ENCODE measurements at places on chromosomes 13 and 19.

GRCh38 chr13:46544208-46544607 is 8.8 kb upstream of the LRCH1 start:
- no peaks in the 10 kb centered on the region for H3K36me3 ChIP-seq
- H3K27ac ChIP-seq, result no peak overlapping the region
- no peaks in the 10 kb centered on the region for H3K4me1 ChIP-seq
- DNase-seq, result no peak
- H3K4me3 ChIP-seq, result no peak overlapping the region
- no peaks in the 10 kb centered on the region for H3K27me3 ChIP-seq

DNA sequence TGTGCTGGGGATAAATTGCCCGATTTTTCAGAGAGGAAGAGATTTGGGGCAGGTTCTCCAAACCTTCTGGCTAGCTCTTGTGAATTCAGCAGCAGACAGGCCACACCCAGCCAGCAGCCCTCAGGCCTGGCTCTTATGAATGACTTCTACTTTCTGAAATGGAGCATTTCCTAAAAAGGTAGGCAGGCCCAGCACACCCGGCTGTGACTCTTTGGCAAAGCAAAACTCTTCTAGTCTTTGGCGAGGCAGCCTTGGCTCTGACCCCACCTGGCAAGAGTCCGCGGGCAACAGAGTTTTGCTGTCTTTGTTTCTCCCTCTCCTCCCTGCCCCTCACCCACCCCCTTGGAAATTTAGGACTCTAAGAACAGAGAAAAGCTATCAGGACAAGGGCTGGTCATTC is 221.2 kb downstream of the ZNF536 start:
- H3K36me3 ChIP-seq, result no peaks in the 10 kb centered on the region
- H3K27me3 ChIP-seq, result peaks cover 11% of the 10 kb centered on the region
- no peaks in the 10 kb centered on the region for H3K4me1 ChIP-seq
- H3K4me3 ChIP-seq, result no peak overlapping the region
- H3K27ac ChIP-seq, result no peak overlapping the region
- no peak for DNase-seq

GRCh38 chr13:74187564-74187963 is 53.4 kb upstream of the KLF12 start:
- no peaks in the 10 kb centered on the region for H3K36me3 ChIP-seq
- no peak overlapping the region for H3K27ac ChIP-seq
- H3K4me3 ChIP-seq, result no peak overlapping the region
- no peaks in the 10 kb centered on the region for H3K27me3 ChIP-seq
- peak; percentile 4 for DNase-seq
- H3K4me1 ChIP-seq, result no peaks in the 10 kb centered on the region

DNA sequence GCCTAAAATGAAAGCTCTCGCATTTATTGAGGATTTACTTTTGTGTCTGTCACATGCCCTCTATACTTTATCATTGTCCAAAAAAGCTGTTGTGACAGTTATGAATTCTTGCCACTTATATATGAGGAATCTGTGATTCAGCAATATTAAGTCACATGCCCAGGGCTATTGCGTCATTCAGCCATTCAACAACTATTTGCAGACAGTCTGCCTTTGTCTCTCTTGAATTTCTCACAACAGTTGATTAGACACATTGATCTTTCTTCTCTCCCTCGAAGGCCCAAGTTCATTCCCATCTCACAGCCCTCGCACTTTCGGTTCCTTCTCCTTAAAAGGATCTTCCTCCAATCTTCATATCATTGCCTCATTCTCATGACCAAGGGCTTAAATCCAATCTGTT is 342.6 kb downstream of the MZT1 start:
- H3K4me1 ChIP-seq, result no peaks in the 10 kb centered on the region
- no peaks in the 10 kb centered on the region for H3K27me3 ChIP-seq
- H3K4me3 ChIP-seq, result no peak overlapping the region
- no peaks in the 10 kb centered on the region for H3K36me3 ChIP-seq

GRCh38 chr19:40690050-40690692 is at the start of gene NUMBL:
Gene NUMBL, minus strand, starts transcription at chr19:40690651. Its CDS starts 168 bp downstream, at chr19:40690483.
- H3K27ac ChIP-seq, result peak within 1 kb of the TSS; percentile 81
- no peaks in the 10 kb centered on the region for H3K27me3 ChIP-seq
- H3K36me3 ChIP-seq, result no peaks in the 10 kb centered on the region
- DNase-seq, result no peak
- peaks cover 9% of the 10 kb centered on the region for H3K4me1 ChIP-seq
- peak within 1 kb of the TSS; percentile 58 for H3K4me3 ChIP-seq

DNA sequence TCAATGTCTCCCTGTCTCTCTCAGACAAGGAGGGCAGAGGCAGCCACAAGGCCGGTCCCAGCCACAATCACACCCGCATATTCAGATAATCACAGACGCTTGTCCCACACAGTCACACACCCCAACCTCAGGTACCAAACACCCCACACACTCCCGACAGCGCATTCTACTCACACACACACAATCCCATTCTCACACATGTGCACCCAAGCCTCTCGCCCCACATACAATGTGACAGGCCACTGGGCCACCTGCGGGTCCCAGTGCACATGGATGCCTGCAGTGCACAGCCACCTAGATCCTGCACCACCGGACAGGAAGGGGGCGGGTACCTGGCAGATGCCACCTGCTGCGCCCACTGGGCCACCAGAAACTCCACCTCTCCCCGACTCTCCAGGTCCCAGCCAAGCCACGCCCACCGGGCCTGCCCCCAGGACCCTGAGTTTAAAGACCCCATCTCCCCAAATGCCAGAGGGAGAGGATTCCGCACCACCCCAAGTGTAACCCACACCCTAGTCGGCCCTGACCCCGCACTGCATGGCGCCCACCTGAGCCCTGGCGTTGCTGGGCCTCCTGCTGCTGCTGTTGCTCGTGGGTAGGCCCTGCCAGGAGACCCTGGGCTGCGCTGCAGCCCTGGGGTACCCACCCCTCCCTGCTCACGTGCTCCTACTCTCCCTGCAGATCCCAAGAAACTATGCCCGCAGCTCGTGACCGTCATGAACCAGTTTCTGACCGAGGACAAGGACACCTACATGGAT is 10.6 kb downstream of the SCGB2B2 start:
- no peaks in the 10 kb centered on the region for H3K36me3 ChIP-seq
- H3K4me3 ChIP-seq, result no peak overlapping the region
- H3K27me3 ChIP-seq, result no peaks in the 10 kb centered on the region
- H3K4me1 ChIP-seq, result peaks cover 3% of the 10 kb centered on the region

GRCh38 chr13:79522583-79522982 is 41.6 kb downstream of the NDFIP2 start:
- H3K36me3 ChIP-seq, result no peaks in the 10 kb centered on the region
- no peak for DNase-seq
- no peak overlapping the region for H3K27ac ChIP-seq
- no peaks in the 10 kb centered on the region for H3K4me1 ChIP-seq
- no peaks in the 10 kb centered on the region for H3K27me3 ChIP-seq
- no peak overlapping the region for H3K4me3 ChIP-seq

GRCh38 chr19:48560095-48560530 is 8.1 kb downstream of the SULT2B1 start:
- H3K27me3 ChIP-seq, result no peaks in the 10 kb centered on the region
- 0 out of 2 replicates have a peak overlapping the region, but pooled peaks have one; percentile 8 for H3K27ac ChIP-seq
- no peaks in the 10 kb centered on the region for H3K36me3 ChIP-seq
- H3K4me3 ChIP-seq, result no peak overlapping the region
- DNase-seq, result no peak

- H3K36me3 ChIP-seq, result no peaks in the 10 kb centered on the region
- no peaks in the 10 kb centered on the region for H3K4me1 ChIP-seq
- H3K27ac ChIP-seq, result no peak overlapping the region
- no peak for DNase-seq
- no peaks in the 10 kb centered on the region for H3K27me3 ChIP-seq
Observed at GRCh38 chr13:29856426-29856825, 6.0 kb upstream of the UBL3 start.

DNA sequence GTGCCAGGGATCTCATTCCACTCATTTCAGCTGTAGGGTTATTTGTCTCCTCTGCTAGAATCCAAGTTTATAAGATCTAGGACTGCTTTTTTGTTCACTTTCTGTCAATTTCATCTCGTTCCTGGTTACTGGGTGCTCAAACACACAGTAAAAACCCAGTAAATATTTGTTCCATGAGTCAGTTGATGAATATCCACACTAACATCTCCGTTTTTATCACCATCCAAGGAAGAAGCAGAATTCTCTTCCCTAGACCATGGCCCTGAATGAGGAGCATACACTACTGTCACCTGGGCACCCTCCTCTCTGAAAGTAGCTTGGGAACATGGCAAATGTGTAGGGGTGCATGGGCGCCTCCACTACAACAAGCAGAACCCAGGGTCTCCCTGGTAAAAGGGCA is 390.8 kb downstream of the FOXO1 start:
- no peak for DNase-seq
- H3K36me3 ChIP-seq, result no peaks in the 10 kb centered on the region
- no peaks in the 10 kb centered on the region for H3K27me3 ChIP-seq

DNA sequence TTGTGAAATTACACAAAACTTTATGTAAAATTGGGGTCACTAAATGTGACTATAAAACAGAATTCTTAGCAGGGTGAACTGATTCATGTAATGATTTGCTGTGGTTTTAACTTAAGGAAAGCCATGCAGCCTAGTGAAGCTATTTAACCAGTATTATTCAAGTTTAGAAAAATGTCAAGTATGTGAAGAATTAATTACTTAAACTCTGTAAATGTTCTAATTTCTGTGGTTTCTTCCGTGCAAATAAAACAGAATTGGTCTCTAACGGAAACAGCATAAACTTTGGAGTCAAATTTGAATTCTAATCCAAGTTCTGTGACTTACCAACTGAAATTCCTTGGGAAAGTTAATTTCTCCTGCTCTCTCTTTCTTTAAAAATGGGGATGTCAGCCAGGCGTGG is 13.3 kb downstream of the CDC16 start:
- DNase-seq, result no peak
- peaks cover 40% of the 10 kb centered on the region for H3K36me3 ChIP-seq
- H3K27ac ChIP-seq, result no peak overlapping the region
- no peaks in the 10 kb centered on the region for H3K4me1 ChIP-seq
- no peak overlapping the region for H3K4me3 ChIP-seq

- no peaks in the 10 kb centered on the region for H3K27me3 ChIP-seq
- H3K4me1 ChIP-seq, result no peaks in the 10 kb centered on the region
- H3K4me3 ChIP-seq, result no peak overlapping the region
- peaks cover 6% of the 10 kb centered on the region for H3K36me3 ChIP-seq
- DNase-seq, result no peak
- H3K27ac ChIP-seq, result no peak overlapping the region
Observed at GRCh38 chr19:32437096-32437495, 31.5 kb downstream of the DPY19L3 start.

- no peaks in the 10 kb centered on the region for H3K27me3 ChIP-seq
- H3K4me3 ChIP-seq, result no peak overlapping the region
- no peak for DNase-seq
- no peaks in the 10 kb centered on the region for H3K36me3 ChIP-seq
- no peak overlapping the region for H3K27ac ChIP-seq
- H3K4me1 ChIP-seq, result no peaks in the 10 kb centered on the region
Observed at GRCh38 chr13:88022431-88023208, 351.4 kb downstream of the SLITRK5 start.

- H3K27ac ChIP-seq, result no peak overlapping the region
- H3K36me3 ChIP-seq, result no peaks in the 10 kb centered on the region
Observed at GRCh38 chr19:50482271-50482855, 5.7 kb upstream of the GARIN5A start.

DNA sequence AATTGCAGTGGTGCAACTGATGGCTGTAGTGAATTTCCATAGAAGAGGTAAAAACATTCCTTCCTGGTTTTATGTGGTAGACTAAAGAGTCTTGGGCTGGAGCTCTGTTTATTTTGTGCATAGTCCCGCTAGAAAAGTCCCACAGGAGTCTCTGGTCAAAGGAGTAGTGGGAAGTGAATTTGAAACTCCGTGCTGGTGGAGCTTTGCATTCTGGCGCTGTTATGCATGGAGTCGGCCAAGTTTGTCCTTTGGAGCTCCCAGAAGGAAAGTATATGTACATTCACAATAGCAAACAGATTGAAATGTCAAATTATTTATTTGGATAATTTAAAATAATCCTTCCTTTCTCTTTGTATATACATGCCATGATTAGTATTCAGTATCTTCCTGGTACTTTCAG is 296.5 kb downstream of the LMO7 start:
- H3K4me3 ChIP-seq, result no peak overlapping the region
- no peak for DNase-seq
- no peaks in the 10 kb centered on the region for H3K4me1 ChIP-seq
- H3K27ac ChIP-seq, result no peak overlapping the region
- no peaks in the 10 kb centered on the region for H3K27me3 ChIP-seq
- no peaks in the 10 kb centered on the region for H3K36me3 ChIP-seq

- H3K27me3 ChIP-seq, result no peaks in the 10 kb centered on the region
- no peak for DNase-seq
- no peak overlapping the region for H3K4me3 ChIP-seq
- H3K4me1 ChIP-seq, result no peaks in the 10 kb centered on the region
Observed at GRCh38 chr13:51063909-51064308, 47.2 kb downstream of the C13orf42 start.

- no peak overlapping the region for H3K27ac ChIP-seq
- no peaks in the 10 kb centered on the region for H3K4me1 ChIP-seq
- no peak overlapping the region for H3K4me3 ChIP-seq
- no peaks in the 10 kb centered on the region for H3K36me3 ChIP-seq
- H3K27me3 ChIP-seq, result no peaks in the 10 kb centered on the region
Observed at GRCh38 chr19:49468746-49469447, 5.1 kb upstream of the FLT3LG start.

DNA sequence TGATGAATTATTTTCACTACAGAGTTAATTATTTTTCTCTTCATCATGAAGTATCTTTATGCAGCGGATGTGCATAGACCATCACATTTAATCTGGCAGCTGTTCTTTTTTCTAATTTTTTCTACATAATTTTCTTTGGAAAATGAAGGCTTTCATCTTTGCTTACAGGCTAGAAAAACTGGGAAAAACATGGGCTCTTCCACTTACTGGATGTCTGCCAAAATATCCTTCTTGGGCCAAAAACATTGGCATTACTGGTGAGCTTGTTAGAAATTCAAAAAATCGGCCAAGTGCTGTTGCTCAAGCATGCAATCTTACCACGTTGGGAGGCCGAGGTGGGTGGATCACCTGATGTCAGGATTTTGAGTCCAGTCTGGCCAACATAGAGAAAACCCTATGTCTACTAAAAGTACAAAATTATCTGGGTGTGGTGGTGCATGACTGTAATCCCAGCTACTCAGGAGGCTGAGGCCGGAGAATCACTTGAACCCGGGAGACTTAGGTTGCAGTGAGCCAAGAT is 176.8 kb downstream of the ZNF737 start:
- H3K4me1 ChIP-seq, result no peaks in the 10 kb centered on the region
- DNase-seq, result no peak
- H3K27me3 ChIP-seq, result no peaks in the 10 kb centered on the region
- H3K27ac ChIP-seq, result no peak overlapping the region
- H3K4me3 ChIP-seq, result no peak overlapping the region
- no peaks in the 10 kb centered on the region for H3K36me3 ChIP-seq

GRCh38 chr19:16077984-16078758 is 1.9 kb downstream of the TPM4 start:
- H3K27me3 ChIP-seq, result no peaks in the 10 kb centered on the region
- H3K4me1 ChIP-seq, result peaks cover 18% of the 10 kb centered on the region
- H3K36me3 ChIP-seq, result no peaks in the 10 kb centered on the region
- DNase-seq, result no peak

DNA sequence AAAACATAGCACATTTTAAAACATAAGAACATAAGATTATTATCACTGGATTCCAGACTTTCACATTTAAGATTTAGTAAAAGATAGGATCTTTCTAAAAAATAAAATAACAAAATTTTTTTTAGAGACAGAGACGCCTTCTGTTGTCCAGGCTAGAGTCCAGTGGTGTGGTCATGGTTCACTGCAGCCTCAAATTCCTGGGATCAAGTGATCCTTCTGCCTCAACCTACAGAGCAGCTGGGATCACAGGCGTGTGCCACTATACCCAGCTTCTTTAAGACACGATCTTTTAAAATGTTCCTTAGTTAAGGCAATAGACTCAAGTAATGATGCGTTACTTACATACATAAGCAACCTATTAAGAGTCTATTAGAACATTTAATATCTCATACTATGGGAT is 32.7 kb downstream of the ALG5 start:
- no peaks in the 10 kb centered on the region for H3K27me3 ChIP-seq
- H3K27ac ChIP-seq, result no peak overlapping the region
- no peaks in the 10 kb centered on the region for H3K4me1 ChIP-seq
